OCI-M1 (cell line): ENCODE measurements at places on chromosomes 3 and 15.

- no peak for DNase-seq
Measured at GRCh38 chr3:141384157-141384556, 15.9 kb downstream of the ZBTB38 start.

DNA sequence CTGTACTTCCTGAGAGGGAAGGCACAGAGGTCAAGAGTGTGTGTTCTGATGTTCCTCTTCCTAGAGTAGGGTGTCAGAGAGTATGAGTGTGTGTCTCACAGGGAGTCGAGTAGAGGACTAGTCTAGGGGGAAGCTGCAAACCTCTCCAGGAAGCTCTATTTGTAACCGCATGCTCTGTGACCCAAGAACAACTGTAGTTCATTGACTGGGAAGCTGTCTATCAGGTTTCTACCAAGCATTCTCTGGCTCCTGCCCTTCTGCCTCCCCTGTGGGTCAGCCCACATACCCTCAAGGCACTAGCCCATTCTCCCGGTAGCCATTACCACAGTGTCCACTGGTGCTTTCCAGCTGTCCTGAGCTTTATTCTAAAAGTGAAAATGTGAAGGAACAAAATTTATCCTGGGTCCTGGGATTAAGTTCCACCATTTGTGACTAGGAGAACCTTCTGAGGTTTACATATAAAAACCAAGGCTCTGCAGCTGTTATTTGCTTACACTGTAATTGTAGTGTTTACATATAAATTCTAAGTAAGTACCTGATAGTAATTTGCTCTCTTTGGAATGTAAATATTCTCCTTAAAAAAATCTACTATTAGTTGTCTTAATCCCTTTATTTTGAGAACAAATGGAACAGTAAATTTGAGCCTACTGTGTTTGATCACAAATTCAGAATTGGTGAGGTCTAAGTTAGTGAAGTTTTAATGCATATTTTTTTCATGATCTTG, 40.7 kb downstream of the MYRIP start:
- DNase-seq, result no peak

- no peak for DNase-seq
Measured at GRCh38 chr3:58540176-58540858, 3.3 kb upstream of the ACOX2 start.

- DNase-seq, result peak; percentile 87
Measured at GRCh38 chr3:48662753-48663488, at the start of gene CELSR3. Gene CELSR3 (minus strand): TSS chr3:48662886. CDS start chr3:48662634, 252 bp downstream.

GRCh38 chr3:113255100-113255853, 43.9 kb downstream of the BOC start:
- no peak for DNase-seq
